Activated effector memory CD4-positive, alpha-beta T cell treated with Interleukin-2 at 50 U/mL for 16 hours (primary cell): ENCODE measurements at places on chromosomes 12 and 14.

DNA sequence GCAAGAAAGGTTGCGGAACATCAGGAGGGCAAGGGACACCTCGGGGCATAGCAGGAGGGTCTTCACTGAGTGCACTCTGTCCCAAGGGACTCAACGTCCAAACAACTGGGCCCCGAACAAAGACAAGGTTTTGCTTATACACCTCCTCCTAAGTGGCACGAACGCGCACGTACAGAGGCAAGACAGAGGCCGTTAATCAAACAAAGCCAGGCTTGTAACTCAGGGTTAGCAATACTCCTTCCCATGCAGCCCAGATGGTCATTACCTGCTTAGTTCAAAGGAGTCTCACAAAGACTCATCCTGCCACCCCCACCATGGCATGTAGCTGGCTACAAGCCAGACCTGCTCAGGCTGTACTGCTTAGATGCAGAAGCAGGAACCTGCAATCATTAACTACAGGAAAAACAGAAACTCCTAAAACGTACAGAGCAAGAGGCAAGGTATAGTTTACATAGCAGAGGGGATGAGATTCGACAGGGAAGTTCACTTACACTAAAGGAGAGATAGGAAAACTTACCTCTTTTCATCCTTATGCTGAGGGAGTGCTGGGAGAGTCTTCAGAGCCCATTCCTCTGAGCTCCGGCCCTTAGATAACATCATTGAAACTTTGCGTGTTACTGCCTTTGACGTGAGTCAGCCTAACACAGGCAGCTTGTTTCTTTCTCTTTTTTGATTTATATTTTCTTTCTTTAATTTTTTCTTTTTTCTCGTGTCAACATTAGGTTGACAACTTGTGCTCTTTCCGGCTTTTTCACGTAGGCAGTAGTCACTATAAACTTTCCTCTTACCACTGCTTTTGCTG, 1319.1 kb downstream of the TMEM121 start:
- DNase-seq: peak; percentile 12

- no peak for DNase-seq
These were observed 119.7 kb upstream of the HIF1A start for GRCh38 chr14:61575551-61576150.

DNA sequence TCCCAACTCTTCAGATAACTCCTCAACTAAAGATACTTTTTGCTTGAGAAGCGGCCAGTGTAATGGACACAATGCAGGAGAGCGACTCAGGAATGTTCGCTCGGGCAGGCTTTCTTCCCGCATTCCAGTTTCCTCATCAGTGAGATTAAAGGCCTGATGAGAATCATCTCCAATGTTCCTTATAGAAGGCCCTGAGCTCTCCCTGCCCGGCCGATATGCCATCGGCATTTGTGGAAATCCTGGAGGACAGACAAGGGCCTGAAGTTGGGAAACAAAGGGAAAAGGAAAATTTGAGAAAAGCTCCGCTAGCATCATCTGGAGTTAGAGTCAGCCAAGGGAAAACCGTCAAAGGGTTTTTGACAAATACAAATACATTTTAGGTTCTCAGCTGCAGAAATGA, 38.0 kb upstream of the FOXN3 start:
- DNase-seq: no peak

GRCh38 chr14:58815794-58816193, 178.0 kb downstream of the DACT1 start:
- no peak for DNase-seq

GRCh38 chr14:29262979-29263378, 496.4 kb downstream of the FOXG1 start:
- no peak for DNase-seq

GRCh38 chr12:16530268-16530850, 75.6 kb downstream of the LMO3 start:
- DNase-seq: no peak

- peak; percentile 30 for DNase-seq
These were observed 1.6 kb downstream of the LTB4R start for GRCh38 chr14:24312736-24313507.

DNA sequence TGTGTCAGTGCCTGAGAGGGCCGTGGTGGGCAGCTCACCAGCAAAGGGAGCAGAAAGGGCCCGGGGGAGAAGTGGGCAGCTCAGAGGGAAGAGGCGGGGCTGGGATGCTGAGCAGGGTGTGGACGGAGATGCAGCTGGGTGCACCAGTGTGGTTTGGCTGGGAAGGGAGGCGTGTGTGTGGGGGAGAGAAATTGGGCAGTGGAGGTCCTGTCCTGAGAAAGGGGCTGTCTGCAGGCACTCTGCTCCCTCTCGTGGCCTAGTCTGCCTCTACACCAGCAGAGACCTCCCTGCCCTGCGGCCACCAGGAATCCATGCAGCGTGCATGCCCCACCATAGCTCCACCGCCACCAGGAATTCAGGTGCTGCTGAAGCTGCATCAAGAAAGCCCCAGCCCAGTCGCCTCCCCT, 6.4 kb downstream of the TMEM121 start:
- no peak for DNase-seq

DNA sequence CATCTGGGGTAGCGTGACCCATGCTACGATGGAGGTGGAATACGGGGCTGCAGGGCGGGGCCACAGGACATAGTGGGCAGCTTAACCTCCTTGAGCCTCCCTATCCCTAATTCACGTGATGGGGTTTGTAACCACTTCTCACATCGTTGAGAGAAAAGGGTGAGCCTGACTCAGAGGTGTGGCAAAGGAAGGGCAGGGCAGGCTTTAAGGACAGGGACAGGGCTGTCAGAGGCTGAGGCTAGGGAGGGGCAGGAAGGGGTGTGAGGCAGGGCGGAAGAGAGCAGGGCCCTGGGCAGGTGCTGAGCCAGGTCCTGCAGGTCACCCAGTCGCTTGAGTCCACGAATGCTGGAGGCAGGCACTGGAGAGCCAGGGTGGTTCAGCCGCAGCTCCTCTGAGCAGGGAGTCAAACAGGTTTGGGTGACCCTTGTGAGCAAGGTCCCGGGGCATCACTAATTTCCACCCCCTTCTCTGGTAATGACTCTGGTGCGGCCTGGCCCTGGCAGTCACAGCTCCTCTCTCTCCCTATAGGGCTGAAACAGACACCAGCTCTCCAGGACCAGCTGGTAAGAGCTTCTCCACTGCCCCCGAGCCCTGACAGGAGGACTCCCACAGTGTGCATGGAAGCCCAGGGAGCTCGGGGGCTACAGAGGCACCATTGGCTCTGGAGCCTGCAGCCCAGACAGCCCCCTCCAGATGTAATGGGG, 7.5 kb upstream of the AQP2 start:
- DNase-seq: peak; percentile 46

GRCh38 chr12:68585966-68586365, 24.7 kb upstream of the RAP1B start:
- no peak for DNase-seq
